Stimulated activated CD4-positive, alpha-beta T cell treated with anti-CD3 and anti-CD28 coated beads, Interleukin-15, amount 100 ng/mL, for 48 hours (primary cell): ENCODE measurements at places on chromosomes 2 and 18.

GRCh38 chr18:58049000-58049688 is 5.1 kb downstream of the NEDD4L start:
- no peak for DNase-seq

GRCh38 chr2:101904916-101905315 is 86.8 kb upstream of the IL1R2 start:
- no peak for DNase-seq

- DNase-seq: no peak
Measured at GRCh38 chr2:209805351-209805750, 33.7 kb downstream of the UNC80 start.

DNA sequence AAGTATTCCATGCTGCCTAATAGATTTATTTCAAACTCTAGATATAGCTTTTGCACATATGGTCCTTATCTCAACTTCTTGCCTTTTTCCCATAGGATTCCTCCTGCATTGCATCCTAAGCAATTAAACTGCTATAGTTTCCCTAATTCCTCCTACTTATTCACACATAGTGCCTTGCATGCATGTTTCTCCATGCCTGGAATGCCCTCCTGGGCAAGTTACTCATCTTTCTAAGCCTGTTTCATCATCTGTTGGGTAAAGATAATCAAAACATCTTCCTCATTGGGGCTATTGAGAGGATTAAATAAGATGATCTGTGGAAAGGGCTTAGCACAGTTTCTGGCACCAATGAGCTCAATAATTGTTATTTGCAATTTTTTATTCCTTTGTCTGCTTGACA is 726.5 kb downstream of the SLC4A3 start:
- no peak for DNase-seq

GRCh38 chr2:148865512-148865911 is 9.5 kb upstream of the KIF5C start:
- no peak for DNase-seq

DNA sequence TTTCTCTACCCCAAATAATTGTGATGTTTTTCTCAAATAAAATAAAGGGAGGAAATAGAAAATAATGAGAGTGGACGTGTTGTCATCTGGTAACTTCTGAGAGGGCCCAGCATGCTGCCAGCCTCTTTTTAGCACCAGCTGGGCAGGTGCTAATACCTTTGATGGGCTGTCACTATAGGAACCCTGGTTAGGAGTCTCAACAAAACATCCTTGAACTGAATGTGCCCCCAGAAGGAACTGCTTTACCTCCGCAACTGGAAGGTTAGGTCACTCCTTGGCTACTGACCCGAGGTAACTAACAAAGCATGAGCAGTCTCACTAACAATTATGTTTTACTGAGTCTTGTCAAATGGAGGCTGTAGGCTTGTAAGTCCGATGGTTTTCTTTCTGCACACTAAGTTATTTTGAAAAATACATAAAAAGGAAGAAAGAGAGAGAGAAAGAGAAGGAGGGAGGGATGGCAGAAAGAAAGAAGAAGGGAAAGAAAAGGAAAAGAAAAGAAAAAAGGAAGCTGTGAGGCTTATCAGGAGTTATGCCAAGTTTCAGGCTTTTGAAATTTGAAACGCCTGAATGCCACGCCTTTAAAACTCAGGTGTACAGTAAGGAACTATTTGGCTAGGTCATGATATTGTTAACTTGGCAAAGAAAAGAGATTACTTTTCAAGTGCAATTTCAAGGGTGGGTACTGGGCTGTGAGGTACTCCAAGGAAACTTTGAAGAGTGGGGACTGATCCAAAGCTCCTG is 91.0 kb downstream of the TGIF1 start:
- no peak for DNase-seq

DNA sequence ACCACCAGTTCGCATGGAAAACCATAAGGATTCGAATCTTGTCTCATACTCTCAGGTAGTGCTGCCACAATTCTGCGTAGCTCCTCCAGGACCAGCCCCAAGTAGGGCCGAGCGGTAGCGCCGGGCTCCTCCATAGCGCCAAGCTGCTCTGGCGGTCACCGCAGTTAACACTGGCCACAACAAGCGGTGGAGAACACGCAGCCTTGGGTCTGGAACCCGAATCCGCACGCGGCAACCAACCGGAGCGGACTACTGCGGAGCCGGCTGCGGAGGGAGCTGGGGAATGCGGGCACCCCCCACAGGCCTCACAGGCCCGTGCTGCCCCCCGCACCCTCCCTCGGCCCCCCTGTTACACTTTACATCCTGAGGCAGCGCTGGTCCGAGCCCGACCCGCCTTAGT is 531.5 kb downstream of the STK39 start:
- DNase-seq: no peak

DNA sequence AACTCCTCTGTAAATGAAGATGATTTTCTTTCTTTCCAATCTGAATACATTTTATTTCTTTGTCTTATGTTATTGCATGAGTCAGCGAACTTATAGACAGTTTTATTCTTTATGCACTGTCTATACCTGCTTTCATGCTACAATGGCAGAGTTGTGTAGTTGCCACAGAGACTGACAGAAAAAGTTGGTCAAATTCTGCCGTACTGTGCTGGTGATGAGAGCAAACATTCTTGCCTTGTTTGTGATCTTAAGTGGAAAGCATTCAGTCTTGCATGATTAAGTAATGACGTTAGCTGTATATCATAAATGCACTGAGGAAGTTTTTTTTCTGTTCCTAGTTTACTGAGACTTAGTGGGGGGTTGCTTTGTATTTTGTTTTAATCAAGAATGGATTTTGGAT is 32.9 kb downstream of the ZC3H15 start:
- DNase-seq: no peak

DNA sequence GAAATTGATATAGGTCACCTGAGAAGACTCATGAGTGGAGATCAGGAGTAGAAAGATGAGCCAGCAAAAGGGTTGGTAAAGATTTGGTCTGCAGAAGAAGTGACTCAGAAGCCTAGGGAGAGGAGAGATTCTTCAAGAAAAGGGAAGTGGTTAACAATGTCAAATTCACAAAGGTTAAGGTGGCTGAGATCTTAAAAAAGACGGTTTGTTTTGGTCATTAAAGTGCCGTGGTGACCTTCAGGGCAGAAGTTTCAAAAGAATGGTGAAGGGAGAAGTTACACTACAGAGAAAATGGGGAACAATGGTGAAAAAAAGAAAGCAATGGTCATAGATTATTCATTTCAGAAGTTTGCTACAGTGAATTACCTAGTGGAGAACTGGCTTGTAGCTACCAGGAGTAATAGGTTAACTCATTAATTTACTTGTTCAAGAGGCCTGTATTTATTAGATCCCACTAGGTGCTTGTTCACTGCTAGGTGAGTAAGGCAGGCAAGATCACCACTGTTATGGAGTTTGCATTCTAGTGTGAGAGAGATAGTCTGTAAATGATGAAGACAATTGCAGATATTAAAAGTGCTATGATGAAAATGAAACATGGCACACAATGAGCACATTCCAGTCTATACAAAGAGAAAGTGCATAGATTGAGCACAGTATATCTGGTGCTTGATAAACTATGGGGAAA is 43.0 kb downstream of the FBXO48 start:
- no peak for DNase-seq

DNA sequence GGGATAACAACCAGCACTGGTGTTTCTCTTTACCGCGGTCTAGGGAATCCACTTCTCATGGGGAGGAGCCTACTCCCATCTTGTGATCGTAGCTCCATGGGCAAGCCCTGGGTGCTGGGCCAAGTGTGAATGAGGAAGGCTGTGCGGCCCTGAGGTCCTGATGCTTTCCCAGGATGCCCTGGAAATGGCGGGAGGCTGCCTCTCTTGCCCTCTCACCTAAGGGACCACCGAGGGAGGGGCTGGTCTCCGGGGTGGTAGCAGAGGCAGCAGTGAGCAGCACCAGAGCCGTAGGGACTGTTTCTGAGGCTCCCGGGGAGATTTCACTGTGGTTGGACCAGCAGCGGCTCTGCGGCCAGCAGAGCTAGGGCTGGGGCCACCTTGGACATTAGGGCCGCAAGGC is 15.5 kb upstream of the NPPC start:
- no peak for DNase-seq

GRCh38 chr2:240648650-240649275 is 23.5 kb downstream of the GPR35 start:
- no peak for DNase-seq

DNA sequence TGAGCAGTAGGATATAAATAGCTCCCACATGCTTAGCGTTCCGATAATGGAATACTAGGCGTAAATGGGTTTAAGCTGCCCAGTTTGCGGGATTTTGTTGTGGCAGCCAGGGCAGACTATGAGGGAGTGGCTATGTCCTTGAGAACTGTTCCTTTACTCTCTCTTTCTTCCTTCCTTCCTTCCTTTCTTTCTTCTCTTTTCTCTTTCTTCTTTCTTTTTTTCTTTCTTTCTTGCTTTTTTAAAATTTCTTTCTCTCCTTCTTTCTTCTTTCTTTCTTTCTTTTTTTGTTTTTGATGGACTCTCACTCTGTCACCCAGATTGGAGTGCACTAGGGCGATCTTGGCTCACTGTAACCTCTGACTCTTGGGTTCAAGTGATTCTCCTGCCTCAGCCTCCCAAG is 9.1 kb upstream of the PRELID3A start:
- no peak for DNase-seq

GRCh38 chr2:107545066-107545465 is 281.6 kb upstream of the RGPD4 start:
- DNase-seq: no peak

GRCh38 chr18:37514953-37515352 is 50.6 kb downstream of the CELF4 start:
- DNase-seq: no peak
